ENCODE measurements at places on chromosomes 5 and 9.

GRCh38 chr5:30725073-30725472, 468.4 kb upstream of the CDH6 start:
- no peak for DNase-seq

- DNase-seq, result no peak
Observed at GRCh38 chr5:81242906-81243436, 9.8 kb downstream of the CKMT2 start.

- DNase-seq, result no peak
Observed at GRCh38 chr9:121185178-121185745, 16.4 kb downstream of the RAB14 start.

DNA sequence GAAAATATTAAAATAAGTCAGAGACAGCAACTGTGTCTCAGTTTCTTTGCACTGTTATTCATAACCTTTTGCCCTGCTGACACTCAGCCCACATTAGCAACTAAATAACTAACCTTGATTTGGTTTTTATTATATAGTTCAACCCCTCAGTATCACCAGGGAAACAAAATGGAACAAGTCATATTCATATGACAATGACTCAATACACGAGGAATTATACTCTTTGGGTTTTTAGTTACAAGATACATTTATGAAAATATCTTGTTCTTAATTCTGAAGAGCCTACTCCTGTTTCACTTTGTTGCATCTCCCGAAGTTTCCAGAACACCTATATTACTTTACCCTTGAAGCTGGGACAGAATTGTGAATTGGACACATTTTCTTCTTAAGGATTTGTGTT, 845.4 kb downstream of the EFNA5 start:
- no peak for DNase-seq

- DNase-seq, result no peak
Observed at GRCh38 chr5:160363660-160364395, 6.6 kb downstream of the C1QTNF2 start.
